ENCODE measurements at places on chromosomes 2 and 18.

GRCh38 chr2:188326669-188327301 is 35.1 kb downstream of the GULP1 start:
- DNase-seq, result no peak

- no peak for DNase-seq
Measured at GRCh38 chr2:120318626-120319025, 27.3 kb upstream of the INHBB start.

DNA sequence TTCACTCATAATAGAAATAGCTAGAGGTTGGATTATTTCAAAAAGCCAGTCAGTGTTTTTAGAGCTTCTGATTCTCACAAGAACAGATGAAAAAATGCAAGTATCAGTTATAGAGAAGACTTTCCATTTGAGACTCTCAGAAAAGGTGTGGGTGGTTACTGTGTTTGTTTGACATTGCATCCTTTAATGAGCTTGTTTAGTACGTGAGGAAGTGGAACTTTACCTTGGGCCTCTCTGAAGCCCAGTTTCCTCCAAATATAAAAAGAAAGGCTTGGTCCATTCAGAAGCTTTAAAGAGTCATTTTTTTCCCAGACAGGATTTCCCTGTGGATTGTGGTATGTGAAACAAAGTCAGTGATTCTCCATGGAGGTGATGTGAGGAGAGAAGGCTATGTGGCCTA is 89.9 kb upstream of the RANBP2 start:
- no peak for DNase-seq

GRCh38 chr2:224211791-224212190 is 172.7 kb upstream of the SERPINE2 start:
- no peak for DNase-seq

- DNase-seq, result no peak
Measured at GRCh38 chr18:12242658-12243260, 11.4 kb upstream of the CIDEA start.

DNA sequence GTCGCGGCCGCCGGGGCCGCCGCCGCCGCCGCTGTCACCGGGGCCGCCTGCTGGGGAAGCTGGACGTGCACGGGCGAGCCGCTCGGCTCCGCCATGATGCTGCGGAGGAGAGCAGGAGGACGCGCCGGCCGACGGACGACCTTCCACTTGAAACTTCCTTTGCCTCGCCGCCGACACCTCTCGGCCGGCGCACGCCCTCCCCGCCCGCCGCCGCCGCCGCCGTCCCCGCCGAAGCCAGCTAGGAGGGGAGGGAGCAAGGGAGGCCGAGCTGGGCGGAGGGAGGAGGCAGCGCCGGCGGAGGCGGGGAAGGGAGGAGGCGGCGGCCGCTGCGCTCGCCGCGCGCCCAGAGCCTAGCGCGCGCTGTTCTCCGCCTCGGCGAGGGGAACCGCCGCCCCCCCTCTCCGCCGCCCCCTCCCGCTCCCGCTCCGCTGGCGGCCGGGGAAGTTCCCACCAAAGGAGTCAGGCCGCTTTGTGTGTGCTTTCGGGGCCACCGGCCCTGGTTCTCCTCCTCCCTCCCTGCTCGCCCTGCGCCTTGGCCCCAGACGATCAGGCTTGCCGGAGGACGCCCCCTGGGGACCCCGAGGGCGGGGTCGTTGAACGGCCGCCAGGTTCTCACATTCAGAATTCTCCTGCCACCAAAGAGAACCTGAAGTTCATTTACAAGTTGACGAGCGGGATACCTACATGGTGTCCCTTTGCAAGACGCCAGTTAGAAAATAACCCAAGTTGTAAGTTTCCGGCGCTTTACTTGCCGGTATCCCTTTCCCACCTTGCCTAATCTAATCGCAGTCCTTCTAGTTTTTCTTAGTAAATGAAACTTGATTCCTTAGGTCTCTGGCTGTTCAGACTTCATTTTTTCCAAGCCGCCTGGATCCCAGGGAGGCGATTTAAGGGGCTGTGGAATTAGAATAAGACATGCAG is at the start of gene STK39:
Gene STK39 (minus strand): TSS at position 255 of the 921 bp plus-strand sequence. CDS start 160 bp downstream, at position 95.
- DNase-seq, result peak; percentile 41

DNA sequence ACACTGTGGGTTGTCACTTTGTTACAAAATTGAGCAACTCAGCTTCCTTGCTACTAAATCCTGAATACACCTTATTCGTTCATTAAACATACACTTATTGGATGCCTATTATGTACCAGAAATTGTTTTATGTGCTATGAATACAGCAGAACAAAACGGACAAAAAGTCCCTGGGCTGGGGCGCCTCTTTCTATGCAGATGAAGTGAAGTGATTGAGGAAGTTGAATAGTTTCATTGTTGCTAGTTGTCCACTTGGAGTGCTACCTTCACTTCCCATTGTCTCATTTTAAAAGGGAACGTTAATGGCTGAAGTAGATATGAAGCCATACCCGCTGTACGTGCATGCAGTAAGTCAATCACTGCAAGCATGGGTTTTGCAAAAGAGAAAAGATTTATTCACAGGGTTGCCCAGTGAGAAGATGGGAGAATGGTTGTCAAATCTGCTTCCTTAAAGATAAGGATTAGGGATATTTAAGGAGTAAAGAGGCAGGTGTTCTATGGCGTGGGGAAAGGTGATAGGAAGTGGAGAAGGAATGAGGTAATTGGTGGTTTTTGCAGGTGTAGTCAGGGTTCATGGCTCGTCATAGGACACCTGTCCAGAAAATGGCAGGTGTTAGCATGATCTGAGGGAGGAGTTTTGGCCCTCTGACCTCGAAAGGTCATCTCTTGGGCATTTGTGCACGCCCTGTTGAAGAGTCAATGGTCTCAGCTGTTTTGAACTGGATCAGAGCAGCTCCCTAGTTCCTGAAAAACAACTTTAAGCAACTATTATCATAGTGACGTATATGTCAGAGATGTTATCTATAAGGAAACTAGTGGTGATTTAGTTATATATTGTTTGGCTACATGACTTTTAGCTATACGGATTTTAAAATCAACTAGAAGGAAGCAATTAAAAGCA is 23.5 kb downstream of the TRPM8 start:
- DNase-seq, result no peak

DNA sequence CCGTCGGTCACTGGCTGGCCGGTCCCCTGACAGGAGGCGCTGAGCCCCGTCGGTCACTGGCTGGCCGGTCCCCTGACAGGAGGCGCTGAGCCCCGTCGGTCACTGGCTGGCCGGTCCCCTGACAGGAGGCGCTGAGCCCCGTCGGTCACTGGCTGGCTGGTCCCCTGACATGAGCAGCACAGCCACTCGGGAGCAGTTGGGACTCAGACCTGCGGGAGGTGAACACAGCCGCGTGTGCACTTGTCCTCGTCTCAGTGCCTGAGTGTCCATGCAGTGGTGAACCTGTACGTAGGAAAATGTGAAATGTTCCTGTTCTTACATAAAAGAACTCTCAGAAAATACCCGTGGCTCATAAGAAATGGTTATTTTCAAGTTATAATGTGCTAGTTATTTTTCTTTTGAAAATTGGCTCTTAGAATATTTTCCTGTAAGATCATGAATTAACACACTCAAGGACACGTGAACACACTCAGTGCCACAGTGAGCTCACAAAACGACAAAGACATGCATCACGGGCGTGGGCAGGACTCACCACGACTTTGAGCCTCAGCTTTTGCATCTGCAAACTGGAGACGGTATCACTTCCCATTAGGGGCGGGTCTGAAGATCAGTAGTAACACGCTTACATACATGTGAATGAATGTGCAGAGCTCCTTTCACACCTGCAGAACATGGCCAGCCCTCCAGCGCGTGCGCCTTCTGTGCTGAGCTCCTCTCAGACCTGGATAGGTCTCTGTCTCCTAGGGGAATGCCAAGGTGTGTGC is 21.1 kb upstream of the NFATC1 start:
- no peak for DNase-seq

Measured in activated CD4-positive, CD25-positive, alpha-beta regulatory T cell treated with anti-CD3 and anti-CD28 coated beads, Interleukin-2, amount 50 U/mL, for 16 hours (primary cell).